ENCODE measurements at places on chromosomes 16 and 17.

DNA sequence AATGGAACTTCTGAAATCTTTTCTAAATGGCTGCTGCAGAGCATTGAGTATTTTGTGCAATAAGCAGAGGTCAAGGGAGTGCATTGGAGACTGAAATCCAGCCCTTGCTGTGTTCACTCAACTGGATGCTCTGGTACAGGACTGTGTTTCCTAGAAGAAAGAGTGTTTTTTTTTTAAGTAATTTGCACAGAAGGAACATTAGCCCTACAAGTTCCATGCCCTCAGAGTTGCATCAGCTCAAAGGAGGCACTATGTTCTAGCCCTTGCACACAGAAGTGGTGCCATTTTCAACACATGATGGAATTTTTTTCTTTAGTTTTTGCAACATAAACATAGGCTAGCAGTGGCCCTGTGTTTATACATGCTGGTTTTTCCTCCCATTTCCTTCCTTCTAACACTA, 144.1 kb upstream of the HLF start:
- DNase-seq, result no peak

- DNase-seq, result no peak
Measured at GRCh38 chr17:29247219-29247618, 560 bp downstream of the CRYBA1 start.

DNA sequence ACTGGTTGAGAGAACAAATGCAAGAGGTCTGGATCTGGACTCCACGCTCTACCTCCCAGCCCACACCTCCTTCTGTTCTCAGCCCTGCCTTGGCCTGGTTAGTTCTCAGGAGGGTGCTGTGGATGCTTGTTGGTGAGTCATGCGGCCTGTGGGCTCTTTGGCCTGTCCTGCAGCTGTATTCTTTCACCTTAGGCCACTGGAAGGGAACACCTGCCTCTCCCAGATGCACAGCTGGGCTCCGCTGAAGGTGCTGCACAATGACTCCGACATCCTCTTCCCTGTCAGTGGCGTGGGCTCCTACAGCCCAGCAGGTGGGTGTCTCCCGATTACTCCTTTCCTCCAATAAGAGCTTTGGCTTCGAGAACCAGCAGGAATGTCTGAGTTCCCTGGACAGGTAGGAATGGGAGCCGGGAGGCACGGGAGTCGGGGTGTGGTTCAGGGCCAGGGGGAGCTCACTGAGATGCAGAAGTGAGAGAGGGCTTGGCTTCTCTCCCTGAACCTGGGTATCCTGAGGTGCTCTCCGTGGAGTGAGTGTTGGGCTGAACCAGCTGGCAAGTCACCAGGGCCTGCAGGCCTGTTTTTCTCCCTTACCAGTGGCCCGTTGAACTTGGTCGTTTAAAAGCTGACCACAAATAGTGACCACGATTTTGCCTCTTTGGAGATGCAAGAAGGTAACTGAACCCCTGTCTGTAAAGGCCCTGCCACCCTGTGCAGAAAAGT, 85.0 kb downstream of the SNX29 start:
- no peak for DNase-seq

DNA sequence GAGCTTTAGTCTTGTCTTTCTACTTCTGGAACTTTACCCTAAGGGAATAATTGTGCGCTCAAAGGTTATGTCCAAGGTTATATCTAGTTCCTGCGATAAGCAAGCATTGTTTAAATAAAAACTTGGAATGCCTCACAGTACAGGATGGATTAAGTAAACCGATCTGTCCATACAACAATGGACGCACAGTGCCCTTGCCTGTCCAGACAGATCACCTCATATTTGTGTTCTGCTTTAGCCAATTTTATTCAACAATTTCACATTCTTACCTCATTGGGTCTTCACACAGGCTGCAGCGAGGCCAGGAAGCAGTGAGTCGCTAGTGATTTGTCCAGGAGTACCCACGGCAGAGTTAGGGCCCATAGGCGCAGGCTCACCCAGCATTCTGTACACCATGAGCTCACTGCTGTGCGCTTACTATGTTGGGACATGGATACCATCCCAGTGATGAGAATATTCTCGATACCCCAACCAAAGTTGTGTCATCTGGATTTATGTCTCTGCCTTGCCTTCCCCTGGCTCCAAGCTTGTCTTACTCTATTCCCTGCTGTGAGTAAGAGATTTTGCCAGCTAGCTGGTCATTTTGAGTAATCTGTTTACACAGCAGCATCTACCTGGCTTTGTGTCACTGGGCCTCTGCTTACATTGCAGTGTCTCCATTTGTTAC, 39.8 kb downstream of the USP43 start:
- DNase-seq, result no peak

DNA sequence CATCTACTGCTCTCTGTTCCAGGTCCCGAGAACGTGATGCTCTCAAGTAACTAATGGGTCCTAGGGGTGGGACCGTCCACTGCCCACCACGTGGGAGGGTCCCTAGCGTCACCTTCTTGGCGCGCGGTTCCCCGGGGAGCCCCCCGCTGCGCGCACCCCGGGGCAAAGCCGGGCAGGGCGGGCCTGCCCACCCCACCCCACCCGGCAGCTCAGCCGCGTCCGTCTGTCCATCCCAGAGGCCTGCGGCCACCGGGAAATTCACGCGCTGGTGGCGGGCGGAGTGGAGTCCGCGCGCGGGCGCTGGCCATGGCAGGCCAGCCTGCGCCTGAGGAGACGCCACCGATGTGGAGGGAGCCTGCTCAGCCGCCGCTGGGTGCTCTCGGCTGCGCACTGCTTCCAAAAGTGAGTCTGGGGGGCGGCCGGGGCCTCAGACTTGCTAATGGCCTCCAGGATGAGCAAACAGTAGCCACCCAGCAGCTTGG, 494 bp downstream of the PRSS41 start:
- no peak for DNase-seq

- peak; percentile 94 for DNase-seq
Measured at GRCh38 chr16:88303890-88304819, 78.6 kb upstream of the ZNF469 start.

Data from fibroblast of pulmonary artery (primary cell).